ENCODE measurements at places on chromosomes 1 and 21. TPM values are rescaled to one million over a fixed set of nuclear protein-coding genes. Genes with fewer than 3 reads are reported as not detected.

GRCh38 chr1:173005196-173005864 is 45.4 kb downstream of the TNFSF18 start:
- DNase-seq = peak; percentile 33

DNA sequence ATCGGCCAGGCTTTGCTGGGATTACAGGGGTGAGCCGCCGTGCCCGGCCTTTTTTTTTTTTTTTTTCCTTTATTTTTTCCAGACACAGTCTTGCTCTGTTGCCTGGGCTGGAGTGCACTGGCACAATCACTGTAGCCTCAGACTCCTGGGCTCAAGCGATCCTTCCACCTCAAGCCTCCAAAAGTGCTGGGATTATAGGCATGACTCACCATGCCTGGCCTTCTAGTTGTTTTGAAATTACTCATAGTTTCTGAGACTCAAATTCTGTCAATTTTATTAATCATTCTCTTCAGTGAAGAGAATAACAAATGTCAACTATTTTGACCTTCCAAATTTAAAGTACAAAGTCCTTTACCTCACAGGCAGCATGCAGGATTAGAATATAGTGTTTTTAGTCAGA is 374.5 kb downstream of the PLA2G4A start:
- DNase-seq = no peak

- DNase-seq = no peak
Observed at GRCh38 chr1:168114845-168115244, 21.9 kb downstream of the GPR161 start.

GRCh38 chr1:100458661-100459357 is 79.1 kb upstream of the GPR88 start:
- no peak for DNase-seq

The TRIM45 gene
- 0.94 TPM for total RNA-seq

The RAP1GAP gene
- 69.0 TPM for total RNA-seq

The PLA2G5 gene
- not detected for total RNA-seq

Measured in HT-29 (cell line).